Astrocyte (in vitro differentiated cells and primary cell): ENCODE measurements at places on chromosomes 3 and 15.
A peak's percentile ranks its signal among the peaks of the same experiment; 100 is the strongest.

DNA sequence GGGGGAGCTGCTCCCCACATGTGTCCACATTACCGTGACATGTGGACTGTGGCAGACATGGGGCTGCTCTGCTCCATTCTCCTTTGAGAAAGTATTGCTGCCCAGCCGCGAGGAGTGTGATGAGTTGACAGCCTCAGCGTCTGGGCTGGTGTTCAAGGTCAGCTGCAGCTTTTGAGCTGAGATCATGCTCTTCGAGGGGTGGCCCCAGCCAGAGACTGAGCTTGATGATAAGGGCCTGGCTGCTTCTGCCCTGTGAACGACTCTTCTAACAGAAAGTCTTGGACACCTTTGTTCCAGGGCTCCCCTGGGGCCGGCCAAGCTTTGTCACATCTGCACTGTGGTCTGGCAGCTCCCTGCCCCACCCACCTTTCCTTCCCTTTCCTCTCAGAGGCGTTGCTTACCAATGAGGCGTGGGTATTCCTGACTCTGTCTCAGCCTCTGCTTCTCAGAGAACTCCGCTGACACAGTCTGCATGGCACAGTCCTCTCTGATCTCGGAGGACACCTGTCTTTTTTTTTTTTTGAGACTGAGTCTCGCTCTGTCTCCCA is 86.6 kb downstream of the CHRD start:
- DNase-seq, result peak; percentile 65

GRCh38 chr15:50365971-50366370 is 11.0 kb upstream of the GABPB1 start:
- DNase-seq, result no peak

- no peak for DNase-seq
These were observed 5.3 kb downstream of the VPS13C start for GRCh38 chr15:62054979-62055378.

GRCh38 chr3:142889212-142890014 is 530 bp upstream of the PCOLCE2 start:
- no peak for DNase-seq

GRCh38 chr3:73805435-73805834 is 180.7 kb upstream of the PDZRN3 start:
- no peak for DNase-seq
